ENCODE measurements at places on chromosomes 2 and 18.

GRCh38 chr2:45675263-45675812 is 23.9 kb downstream of the PRKCE start:
- DNase-seq, result no peak

- no peak for DNase-seq
Observed at GRCh38 chr2:43764086-43764705, 9.6 kb upstream of the DYNC2LI1 start.

- no peak for DNase-seq
Observed at GRCh38 chr18:31225668-31226067, 63.0 kb upstream of the DSC1 start.

DNA sequence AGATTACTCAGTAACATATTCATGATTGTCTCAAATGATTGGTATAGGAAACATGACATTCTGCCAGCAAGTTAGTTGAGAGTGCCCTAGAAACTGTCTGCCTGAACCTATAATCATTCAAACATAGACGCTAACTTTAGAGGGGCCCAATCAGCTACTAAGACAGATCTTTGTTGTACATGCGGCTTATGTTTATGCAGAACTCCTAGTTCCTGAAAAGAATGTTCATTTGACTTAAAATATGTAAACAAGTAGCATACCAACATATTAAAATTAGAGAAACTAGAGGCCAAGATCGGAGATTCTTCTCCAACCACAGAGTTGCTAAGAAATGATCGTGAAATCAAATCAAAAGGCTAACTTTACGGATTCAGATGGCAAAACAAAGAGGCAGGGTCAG is 4.2 kb upstream of the METAP1D start:
- no peak for DNase-seq

DNA sequence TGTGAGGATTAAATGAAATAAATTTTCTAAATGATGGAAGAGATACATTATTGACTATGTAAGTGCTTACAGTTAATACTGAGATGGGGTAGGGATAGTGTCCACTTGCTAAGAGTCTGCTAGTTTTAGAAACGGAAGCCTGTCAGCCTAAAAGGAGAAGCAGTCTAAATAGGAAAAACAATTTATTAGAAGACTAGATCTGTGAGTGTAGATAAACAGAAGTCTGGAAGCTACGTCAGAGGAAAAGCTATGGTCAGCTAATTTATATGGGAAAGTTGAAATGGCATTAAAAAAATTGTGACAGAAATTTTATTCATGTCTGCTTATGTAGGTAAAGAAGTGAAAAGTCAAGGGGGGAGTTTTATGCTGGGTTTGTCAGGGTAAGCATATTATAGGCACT is 1338.4 kb upstream of the CHAC2 start:
- no peak for DNase-seq
